RPMI7951 (cell line): ENCODE measurements at places on chromosomes 7 and 10. TPM values are rescaled to one million over a fixed set of nuclear protein-coding genes. Genes with fewer than 3 reads are reported as not detected.

The HEPACAM2 gene
- not detected in 2 replicates for total RNA-seq

DNA sequence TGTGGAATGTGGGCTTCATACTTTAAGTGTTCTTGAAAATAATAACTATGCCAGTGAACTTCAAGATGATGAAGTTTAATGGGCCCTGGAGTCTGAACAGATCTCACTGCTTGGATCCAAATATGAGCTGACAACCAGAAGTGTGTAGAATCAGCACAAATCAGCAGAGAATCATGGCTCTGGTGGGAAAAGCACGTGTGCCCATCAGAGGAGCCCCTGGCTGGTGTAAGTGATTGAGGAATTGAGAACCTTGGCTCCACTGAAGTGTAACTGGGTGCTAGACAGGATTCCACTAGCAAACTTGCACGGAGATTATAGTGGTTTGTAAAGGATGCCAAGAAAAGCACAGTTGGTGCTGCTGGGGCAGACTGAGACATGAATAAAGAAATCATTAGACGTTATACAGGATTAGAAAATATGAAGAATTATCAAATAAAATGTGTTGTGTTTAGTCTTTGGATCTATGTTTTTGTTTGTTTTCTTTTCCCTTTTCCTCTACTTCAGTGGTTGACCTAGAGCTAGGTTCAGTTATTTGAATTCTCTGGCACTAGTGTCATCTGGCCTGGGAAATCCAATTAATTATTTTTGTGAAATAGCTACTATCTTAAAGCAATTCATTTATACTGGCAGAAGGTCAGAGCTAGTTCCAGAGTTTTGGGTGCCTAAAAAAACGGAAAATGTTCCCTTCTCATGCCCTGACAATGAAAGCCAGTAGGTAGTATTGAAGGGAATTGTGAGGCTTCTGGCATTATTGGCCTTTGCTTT lies 175.7 kb upstream of the MEOX2 start:
- no peak for DNase-seq

GRCh38 chr10:105797234-105797890 lies 1156.3 kb downstream of the SORCS3 start:
- DNase-seq, result peak; percentile 21

DNA sequence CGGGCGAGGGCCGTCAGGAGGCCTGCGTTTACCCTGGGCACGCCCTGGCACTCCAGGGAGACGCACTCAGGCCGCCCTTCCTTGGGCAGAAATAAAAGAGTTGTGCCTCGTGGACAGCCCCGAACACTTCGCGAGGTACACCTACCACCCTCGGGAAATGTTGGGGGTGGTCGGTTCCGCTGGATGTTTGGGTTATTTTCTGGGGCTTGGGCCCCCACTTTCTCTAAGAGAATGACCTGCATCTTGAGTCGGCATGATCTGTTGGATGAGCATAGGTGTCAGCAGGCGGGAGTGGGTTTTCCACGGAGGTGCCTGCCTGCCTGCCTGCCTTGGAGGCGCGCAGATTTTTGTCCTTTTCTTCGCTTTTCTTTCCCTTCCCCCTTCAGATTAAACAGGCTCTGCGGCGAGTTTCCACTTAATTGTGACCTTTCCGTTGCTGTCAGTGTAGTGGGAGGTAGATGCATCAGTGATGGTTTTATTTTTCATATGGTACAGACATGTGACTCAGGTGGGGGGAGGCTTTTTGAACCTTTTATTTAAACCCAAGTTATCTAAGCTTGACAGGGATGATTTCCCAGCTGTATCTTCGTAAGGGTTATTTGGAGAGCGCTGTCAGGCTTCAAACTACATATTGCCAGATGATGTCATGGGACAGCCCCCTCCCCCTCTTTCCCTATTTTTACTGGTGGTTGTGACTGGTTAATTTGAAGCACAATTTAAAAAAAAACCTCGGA lies 661 bp downstream of the HECTD2 start:
- no peak for DNase-seq

GRCh38 chr10:93267521-93267920 lies 193.8 kb downstream of the CYP26A1 start:
- DNase-seq, result no peak

DNA sequence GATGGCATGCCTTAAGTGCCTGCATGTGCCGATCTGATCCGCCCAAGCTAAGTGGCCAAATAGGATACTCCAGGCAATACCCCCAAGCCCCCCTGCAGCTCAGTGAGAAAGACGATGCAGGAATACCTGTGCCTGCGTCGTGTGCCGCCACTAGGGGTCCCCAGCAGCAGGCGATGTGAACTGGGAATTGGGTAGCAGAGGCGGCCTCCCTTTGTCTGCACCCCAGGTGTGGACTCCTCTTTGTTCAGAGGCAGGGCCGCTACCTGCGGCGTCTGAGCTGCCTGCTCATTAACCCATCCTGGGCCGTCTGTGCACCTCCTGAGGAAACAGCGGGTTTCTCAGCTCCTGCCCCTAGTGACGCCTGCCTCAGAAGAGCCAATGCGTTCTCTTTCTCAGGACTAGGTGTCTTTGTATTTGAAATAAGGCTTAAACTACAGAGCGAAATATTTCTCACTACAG lies 4.8 kb upstream of the CHN2 start:
- peak; percentile 32 for DNase-seq

- no peak for DNase-seq
These were observed 739 bp downstream of the MYPN start for GRCh38 chr10:68110027-68110426.

DNA sequence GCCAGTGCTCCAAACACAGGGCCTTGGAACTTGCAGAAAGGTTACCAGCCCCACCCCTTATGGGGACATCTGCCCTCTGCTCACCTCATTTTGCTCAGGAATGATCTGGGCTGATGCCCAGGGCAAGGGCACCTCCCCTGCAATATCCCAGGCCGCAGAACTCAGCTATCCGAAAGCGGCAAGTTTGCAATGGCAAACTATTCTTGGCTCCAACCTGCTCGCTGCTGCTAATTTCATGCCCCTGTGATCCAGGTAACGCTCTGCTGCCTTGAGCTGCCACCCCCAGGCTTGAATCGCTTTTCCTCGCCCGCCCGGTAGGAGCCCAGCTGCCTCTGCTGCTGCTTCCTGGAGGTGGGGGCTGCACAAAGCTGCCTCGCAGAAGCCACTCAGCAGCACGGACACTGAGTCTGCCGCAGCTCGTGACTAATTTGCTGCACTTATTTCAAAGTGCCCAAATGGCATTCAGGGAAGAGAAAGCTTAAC lies 18.2 kb downstream of the SLC29A3 start:
- DNase-seq, result no peak

- DNase-seq, result no peak
These were observed 115.5 kb downstream of the BUB3 start for GRCh38 chr10:123269675-123270074.

DNA sequence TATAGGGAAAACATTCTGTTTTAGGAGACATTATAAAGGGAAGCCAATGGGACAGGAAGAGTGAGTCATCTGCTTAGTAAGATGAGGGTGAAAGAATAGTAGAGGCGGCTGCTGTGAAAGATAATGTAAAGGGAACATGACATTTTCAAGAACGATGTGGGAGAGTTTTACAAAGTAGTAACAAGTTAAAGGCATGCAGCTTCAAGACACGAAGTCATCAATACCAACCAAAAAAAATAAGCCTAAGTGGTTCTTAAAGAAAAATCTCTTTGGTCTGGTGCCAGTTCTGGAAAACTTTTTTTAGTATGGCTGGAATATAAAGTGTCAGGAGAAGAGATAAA lies 6.1 kb downstream of the GSTO1 start:
- peak; percentile 52 for DNase-seq

DNA sequence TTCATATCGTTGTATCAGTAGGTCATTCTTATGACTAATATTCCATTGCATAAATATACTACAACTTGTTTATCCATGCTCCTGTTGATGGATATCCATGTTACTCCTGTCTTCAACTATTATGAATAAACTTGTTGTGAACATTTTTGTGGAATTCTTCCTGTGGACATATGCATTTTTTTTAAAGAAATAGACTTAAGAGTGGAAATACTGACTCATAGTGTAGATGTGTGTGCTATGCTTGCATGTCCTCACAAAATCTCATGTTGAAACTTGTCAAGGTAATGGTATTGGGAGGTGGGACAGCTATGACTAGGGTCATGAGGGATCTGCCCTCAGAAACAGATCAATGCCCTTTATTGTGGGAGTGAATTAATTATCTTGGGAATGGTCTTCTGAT lies 240.5 kb upstream of the PRSS58 start:
- no peak for DNase-seq

DNA sequence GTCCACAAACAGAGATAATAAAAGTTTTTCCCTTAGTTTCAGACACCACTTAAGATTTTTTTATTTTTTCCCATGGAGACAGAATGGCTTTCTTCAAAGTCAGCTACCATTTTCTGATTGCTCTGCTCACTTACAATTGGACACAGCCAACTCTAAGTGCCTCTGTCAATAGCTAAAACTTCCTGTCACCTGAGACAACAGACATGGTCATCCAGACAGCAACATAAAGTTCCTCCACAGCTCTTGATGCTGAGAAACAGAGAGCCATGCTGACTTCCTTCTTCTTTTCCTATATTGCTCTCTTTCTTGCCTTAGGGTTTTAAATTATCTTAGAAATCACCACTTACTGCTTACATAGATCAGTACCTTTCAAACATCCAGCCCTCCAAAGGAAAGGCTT lies 12.0 kb downstream of the ZNF800 start:
- no peak for DNase-seq
